ENCODE measurements at places on chromosomes 11 and 22.

- no peak for DNase-seq
Measured at GRCh38 chr22:19903031-19903430, 38.5 kb upstream of the COMT start.

DNA sequence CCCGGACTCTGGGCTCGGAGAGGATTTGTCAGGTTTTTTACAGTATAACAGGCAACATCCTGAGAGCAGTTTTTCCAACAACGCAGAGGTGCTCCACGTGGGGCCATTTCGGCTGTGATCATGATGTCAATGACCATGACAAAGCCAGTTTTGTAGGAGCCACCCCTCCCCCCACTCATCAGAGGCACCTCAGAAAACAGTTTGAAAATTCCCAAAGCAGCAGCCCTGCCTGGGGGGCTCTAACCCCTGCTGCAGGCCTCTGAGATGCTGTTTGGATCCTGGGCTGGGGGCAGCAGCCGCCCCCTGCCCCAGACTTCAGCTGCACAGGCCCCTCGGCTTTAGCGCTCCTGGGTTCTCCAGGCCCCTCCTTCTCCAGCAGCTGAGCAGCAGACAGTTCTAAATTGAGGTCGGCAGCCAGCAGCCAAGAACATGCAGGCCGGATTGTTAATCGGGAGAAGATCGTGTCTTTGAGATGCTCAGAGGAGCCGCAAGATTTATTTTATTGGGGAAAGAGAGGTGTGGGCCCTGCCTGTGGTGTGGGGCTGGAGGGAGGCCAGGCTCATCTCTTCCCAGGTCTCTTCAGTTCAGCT, 19.4 kb downstream of the NFAM1 start:
- no peak for DNase-seq

DNA sequence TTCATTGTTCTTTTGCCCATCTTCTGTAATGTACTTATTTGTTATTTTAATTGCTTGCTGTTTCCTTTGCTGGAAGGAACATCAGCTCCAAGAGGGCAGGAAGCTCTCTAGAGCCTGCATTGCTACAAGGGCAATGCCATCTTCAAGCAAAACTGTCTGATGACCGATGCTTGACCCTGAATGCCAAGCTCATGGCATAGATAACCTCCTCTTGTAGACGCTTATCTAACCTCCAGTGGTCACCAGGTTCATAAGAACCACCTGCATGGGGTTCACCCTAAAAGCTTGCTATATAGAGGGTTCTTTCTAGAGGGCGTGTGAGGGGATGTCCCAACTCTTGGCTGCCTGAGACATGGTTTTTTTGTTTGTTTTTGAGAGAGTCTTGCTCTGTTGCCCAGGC, 16.5 kb downstream of the FADS3 start:
- DNase-seq, result no peak

DNA sequence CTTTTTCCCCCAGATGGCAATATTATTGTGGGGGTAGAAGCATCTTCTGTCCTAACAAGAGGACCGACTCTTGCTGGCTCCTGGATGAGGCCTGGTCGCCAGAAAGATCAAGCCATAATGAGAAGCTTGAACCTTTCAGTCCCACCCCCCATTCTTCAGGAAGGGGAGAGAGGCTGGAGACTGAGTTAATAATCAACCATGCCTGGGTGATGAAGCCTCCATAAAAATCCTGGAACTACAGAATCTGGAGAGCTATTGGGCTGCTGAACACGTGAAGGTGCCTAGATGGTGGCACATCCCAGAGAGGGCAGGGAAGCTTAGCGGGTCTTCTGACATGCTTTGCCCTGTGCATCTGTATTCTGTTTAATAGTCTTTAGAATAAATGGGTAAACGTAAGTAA, 16.3 kb downstream of the AP5B1 start:
- no peak for DNase-seq

DNA sequence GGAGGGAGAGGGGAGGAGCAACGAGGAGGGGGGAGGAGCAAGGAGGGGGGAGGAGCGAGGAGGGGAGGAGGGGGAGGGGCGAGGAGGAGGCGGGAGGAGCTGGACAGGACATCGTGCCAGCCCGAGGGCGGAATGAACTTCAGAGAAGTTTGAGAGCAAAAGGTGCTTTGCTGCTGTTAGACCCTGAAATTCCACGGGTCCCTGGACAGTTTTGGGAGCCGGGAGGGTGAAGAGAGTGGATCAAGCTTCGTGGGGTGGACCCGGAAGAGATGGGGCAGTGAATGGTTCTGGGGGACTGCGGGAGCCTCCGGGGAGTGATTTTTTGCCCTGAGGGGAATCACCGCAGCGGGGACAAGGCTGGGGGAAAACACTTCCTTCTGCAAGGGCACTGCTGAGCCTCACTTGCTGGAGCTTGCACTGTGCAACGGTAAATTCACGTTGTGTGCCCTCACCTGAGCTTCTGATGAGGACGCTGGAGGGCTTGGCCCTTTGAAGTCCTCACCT, 10.7 kb upstream of the NLRP6 start:
- peak; percentile 59 for DNase-seq

- DNase-seq, result no peak
Measured at GRCh38 chr22:39859903-39860588, 33.5 kb downstream of the ENTHD1 start.

DNA sequence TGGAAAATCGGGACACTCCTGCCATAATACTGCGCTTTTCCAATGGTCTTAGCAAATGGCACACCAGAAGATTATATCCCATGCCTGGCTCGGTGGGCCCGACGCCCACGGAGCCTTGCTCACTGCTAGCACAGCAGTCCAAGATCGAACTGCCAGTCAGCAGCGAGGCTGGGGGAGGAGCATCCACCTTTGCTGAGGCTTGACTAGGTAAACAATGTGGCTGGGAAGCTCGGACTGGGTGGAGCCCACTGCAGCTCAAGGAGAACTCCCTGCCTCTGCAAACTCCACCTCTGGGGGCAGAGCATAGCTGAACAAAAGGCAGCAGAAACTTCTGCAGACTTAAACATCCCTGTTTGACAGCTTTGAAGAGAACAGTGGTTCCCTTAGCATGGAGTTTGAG, 15.6 kb downstream of the PTH start:
- no peak for DNase-seq

DNA sequence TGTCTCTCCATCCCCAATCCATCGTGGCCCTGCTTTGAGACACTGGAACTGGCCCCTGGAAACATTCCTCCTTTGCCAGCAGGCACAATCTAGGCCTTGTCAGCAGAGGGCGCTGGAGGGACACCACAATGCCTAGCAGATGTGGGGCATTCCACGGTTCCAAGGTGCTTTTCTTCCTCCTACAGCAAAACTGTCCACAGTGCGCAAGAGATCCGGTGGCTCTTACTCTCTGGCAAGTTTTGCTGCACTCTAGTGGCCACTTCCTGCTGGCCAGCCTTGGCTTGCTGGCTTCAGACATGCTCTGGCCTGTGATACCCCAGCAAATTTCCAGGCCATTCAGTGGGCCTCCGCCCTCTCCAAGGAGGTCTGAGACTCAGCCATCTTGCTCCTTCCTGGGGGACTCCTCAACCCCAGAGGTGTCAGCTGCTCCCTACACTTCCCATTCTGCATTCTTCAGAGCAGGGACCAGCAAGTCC, 17.1 kb upstream of the RBM4B start:
- DNase-seq, result peak; percentile 84
